ENCODE measurements at places on chromosomes 6 and 20. TPM values are rescaled to one million over a fixed set of nuclear protein-coding genes. Genes with fewer than 3 reads are reported as not detected.

Gene LAMA2
- total RNA-seq: 0.05 TPM

Gene CAPN11
- 0.30 TPM for total RNA-seq

Gene EMILIN3
- not detected for total RNA-seq

Gene EEF1A2
- total RNA-seq: 1.4 TPM

Gene TSBP1
- not detected for total RNA-seq

Gene REM1
- total RNA-seq: not detected

Gene CD109
- total RNA-seq: 24.4 TPM

Gene TSPYL4
- total RNA-seq: 17.5 TPM

Gene PLAGL2
- 125 TPM for total RNA-seq

All from activated T-helper 2 cell treated with anti-CD3 and anti-CD28 coated beads, Interferon-gamma antibody, Interleukin-2, Interleukin-4, amounts not matched to agents 10 μg/mL and 5 μg/mL and 100 μg/mL, durations not matched to agents 14 hours and 24 hours and 36 hours (primary cell).